Activated naive CD4-positive, alpha-beta T cell treated with anti-CD3 and anti-CD28 coated beads, Interleukin-2, amount 50 U/mL, for 16 hours (primary cell): ENCODE measurements at places on chromosomes 4 and X.

GRCh38 chrX:79330022-79330421 is 37.1 kb downstream of the ITM2A start:
- DNase-seq, result no peak

GRCh38 chrX:105260291-105261043 is 40.0 kb upstream of the TEX13A start:
- no peak for DNase-seq

DNA sequence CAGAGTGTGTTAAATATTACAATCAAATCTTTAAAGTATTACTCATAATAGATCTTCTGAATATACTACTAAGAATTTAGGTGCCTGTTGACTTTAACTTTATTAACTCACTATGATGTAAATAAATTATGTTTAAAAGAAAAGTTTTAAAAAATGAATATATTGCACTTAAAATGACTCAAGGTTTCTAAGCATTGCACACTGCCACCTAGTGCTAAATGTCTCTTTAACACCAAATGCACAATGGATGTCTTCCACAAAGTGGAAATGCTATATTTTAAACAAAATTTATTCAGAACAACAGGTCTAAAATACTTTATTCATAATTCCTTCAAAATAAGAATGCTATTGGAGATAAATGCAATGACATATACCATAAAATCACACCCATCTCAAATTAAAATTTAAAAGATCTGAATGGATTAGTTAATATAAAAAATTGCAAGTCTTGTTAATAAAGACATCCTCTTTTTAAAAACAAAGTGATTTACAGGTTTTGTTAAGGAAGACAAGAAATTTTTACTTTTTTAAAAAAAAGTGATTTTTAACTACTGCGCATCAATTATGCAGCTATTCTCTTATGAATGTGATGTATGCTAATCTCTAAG is 5.5 kb downstream of the INPP4B start:
- no peak for DNase-seq

GRCh38 chrX:84737471-84737871 is 235.2 kb upstream of the HDX start:
- no peak for DNase-seq

GRCh38 chr4:113442826-113443225 is 318.7 kb downstream of the CAMK2D start:
- no peak for DNase-seq

- DNase-seq, result no peak
Measured at GRCh38 chr4:122898370-122899150, 23.8 kb downstream of the NUDT6 start.

DNA sequence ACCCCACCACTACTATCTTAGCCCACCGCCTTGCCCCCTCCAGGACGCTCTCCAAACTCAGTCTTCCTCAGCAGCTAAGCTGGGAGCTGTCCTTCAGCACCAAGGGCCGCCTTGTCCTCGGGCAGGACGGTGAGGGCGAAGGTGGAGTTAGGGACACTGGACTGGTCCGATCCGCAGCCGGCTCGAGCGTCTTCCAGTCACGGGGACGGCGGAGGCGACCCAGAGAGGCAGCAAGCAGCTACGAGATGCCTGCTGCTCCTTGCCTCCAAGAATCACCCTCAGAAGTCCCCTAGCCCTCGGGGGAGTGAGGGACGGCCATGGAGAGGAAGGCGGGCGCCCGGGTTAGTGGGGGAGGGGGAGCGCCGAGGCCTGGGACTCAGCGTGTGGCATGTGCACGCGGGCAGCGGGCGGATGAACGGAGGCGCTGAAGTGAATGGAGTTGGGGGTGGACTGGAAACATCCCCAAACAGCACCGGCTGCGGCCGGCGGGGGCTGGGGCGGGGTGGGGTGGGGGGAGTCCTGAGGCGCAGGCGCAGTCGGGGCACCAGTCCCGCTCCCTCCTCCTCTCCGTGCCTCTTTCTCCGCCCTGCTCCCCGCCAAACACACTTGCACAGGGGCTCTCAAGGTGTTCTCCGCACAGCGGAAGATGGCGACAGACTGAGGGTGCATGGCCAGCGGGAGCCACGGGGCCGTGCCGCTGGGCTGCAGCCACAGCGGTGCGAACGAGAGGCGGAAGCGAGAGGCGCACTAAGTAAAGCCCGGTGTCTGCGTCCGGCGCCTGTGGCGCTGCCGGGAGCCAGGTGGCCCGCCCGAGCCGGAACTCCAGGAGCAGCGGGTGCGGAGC is at the start of gene NALF2:
Gene NALF2, plus strand, starts transcription at position 545 of the 844 bp plus-strand sequence. CDS start 957 bp downstream, outside the sequence.
- DNase-seq, result peak; percentile 57

DNA sequence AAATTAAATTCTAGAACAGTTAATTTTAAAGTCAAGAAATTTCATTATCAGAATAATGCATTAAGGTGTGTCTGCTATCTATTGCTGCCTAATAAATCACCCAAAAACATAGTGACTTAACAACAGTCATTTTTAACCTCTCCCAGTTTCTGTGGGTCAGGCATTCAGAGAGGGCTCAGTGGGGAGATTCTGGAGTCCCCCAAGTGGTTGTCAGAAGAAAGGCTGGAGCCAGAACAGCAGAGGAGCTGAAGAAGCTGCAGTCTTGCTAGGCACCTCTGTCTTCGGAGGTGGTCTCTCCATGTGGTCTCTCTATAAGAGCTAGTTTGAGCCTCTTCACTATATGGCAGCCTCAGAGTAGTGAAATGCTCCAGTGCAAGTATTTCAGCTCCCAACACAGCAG is 9.3 kb upstream of the HOPX start:
- no peak for DNase-seq

- DNase-seq, result no peak
Measured at GRCh38 chr4:75995727-75996126, 5.0 kb upstream of the SDAD1 start.

DNA sequence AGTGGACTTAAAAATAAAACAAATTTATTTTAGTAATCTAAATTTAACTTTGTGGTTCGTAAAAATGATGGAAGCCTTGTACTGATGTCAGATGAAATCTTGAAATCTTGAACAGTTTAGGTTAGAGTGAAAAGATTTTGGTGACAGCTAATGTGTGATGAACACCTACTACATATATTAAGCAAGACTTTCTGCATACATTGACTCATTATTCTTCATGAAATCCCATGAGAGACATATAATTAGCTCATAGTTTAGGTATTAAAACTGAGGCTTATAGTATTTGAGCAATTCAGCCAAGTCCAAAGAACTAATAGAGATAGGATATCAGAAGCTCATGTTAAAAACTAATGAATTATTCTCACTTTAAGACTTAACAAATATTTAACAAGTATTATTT is 66.9 kb upstream of the PCDH7 start:
- DNase-seq, result no peak

GRCh38 chr4:95957054-95957453 is 117.2 kb downstream of the PDHA2 start:
- no peak for DNase-seq

DNA sequence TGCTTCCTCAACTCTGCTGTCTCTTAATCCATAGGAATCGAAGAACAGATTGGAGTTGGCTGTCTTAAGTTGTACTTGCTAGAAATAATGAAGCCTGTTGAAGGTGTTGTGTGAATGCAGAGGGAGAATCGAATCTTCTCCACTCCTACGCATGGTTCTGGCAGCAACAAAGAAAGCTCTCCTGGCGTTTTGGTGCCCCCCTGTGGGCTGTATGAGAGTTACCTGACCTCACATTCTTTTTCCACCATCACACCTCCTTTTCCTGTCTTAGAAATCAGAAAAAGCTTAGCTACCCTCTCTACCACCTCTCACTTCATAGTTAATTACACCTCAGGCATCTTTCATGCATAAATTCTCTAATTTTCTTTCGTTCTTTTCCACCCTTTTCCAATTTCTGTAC is 16.3 kb downstream of the KLF8 start:
- peak; percentile 62 for DNase-seq

DNA sequence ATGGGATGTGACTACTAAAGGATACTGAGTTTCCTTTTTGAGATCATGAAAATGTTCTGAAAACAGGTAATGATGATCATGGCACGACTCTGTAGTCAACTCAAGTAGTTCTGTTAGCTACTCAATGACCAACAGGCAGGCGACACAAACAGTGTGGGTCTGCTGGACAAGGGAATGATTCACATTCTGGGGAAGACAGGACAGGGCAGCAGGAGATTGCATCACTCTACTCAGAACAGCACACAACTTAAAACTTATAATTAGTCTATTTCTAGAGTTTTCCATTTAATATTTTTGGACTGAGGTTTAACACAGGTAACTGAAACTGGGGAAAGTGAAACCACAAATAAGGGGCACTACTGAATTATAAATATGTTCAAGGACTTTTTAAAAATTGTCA is 365.2 kb downstream of the PRDM5 start:
- no peak for DNase-seq

- DNase-seq, result no peak
Measured at GRCh38 chrX:120790118-120790517, 85.5 kb downstream of the CT47B1 start.

DNA sequence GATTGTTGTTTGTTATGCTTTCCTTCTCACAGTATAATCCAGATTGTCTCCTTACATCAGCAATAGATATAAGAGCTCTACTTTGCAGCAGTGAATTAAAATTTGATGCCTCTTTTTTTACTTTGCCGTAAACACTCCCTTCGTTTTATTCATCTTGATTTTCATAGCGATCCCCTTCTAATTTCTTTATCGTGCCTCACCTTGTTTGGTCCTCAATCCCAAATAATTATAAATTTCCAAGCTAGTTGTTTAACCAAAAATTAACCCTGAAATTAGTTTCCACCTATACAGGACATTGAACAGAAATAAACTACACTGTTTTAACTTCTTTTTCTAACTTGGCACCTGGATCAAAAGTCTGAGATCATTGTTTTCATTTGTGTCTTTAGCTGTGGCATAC is 35.1 kb upstream of the GRID2 start:
- no peak for DNase-seq
